ENCODE measurements at places on chromosomes 16 and 17. TPM values are rescaled to one million over a fixed set of nuclear protein-coding genes. Genes with fewer than 3 reads are reported as not detected.

The CEP295NL gene
- polyA plus RNA-seq, result not detected

The ABCC6 gene
- 0.06 TPM for polyA plus RNA-seq

The CDRT15L2 gene
- not detected for polyA plus RNA-seq

The CBFA2T3 gene
- 0.18 TPM for polyA plus RNA-seq

The KRT27 gene
- polyA plus RNA-seq, result not detected

The ZNF768 gene
- polyA plus RNA-seq, result 33.3 TPM

The MAF gene
- 0.38 TPM for polyA plus RNA-seq

The TSPAN10 gene
- polyA plus RNA-seq, result 1.3 TPM

The P3H4 gene
- polyA plus RNA-seq, result 11.8 TPM

The KRT33A gene
- polyA plus RNA-seq, result not detected

The TERB1 gene
- polyA plus RNA-seq, result not detected

The TBX2 gene
- not detected for polyA plus RNA-seq

The LRRC45 gene
- 12.8 TPM for polyA plus RNA-seq

The SLC47A2 gene
- 0.18 TPM for polyA plus RNA-seq

The CSF3 gene
- 6.2 TPM for polyA plus RNA-seq

The GHDC gene
- 8.0 TPM for polyA plus RNA-seq

The TBC1D3K gene
- not detected for polyA plus RNA-seq

The GAS7 gene
- polyA plus RNA-seq, result 0.11 TPM

The CORO6 gene
- polyA plus RNA-seq, result 19.3 TPM

The TLCD2 gene
- polyA plus RNA-seq, result 0.27 TPM

The ABCC3 gene
- 19.7 TPM for polyA plus RNA-seq

The LRRC3C gene
- polyA plus RNA-seq, result not detected

The PLSCR3 gene
- 145 TPM for polyA plus RNA-seq

The ACSM3 gene
- 0.40 TPM for polyA plus RNA-seq

The KRT40 gene
- polyA plus RNA-seq, result not detected

The FBXW10B gene
- polyA plus RNA-seq, result 0.25 TPM

The MYH2 gene
- not detected for polyA plus RNA-seq

The STAC2 gene
- not detected for polyA plus RNA-seq

The RAB26 gene
- 0.72 TPM for polyA plus RNA-seq

The KRT39 gene
- not detected for polyA plus RNA-seq

The TPSD1 gene
- not detected for polyA plus RNA-seq

The GABARAP gene
- polyA plus RNA-seq, result 384 TPM

The NPIPB6 gene
- 0.12 TPM for polyA plus RNA-seq

The DNAI2 gene
- polyA plus RNA-seq, result not detected

The ENPP7 gene
- polyA plus RNA-seq, result not detected

The PDIA2 gene
- polyA plus RNA-seq, result 0.51 TPM

The KNOP1 gene
- polyA plus RNA-seq, result 41.0 TPM
